ENCODE measurements at places on chromosomes 12 and 14.

DNA sequence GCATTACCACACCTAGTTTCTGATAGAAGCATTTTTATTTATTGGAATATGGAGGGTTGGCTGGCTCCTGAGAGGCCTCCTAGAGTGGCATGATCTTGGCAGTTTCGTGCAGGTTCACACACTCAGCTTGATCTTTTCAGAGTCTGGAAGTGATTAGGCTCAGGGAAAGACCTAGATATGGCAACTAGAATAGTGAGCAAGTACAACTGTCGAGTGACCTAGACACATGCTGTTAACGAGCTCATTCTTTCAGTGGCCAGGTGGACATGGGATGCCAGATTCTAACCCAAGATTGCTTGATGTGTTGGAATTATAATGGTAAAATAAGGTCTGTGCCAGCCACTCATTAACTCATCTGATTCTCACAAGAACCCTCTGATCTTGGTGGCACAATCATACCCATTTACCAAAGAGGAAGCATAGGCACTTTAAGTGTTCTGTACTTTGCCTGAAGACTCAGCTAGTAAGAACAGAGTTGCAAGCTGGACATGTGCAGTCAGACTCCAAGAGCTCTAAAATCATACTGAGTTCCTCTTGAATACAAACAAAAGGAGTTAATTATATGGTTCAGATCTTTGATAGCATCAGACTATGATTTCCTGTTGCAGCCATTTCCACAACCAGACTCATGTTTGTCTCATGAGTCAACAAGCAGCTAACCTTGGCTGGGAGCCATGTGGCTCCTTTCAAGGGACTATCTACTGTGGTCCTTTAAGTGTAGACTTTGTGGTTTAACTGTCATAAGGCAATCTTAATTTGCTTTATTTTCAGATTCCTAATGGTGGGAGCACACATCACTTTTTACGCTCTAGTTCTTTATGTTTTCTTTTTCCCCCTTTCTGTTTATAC, 144.2 kb downstream of the PLEKHA5 start:
- no peak for DNase-seq

GRCh38 chr14:75310295-75311111, 31.9 kb downstream of the FOS start:
- no peak for DNase-seq

GRCh38 chr12:87671757-87672156, 357.4 kb downstream of the C12orf50 start:
- DNase-seq = no peak

DNA sequence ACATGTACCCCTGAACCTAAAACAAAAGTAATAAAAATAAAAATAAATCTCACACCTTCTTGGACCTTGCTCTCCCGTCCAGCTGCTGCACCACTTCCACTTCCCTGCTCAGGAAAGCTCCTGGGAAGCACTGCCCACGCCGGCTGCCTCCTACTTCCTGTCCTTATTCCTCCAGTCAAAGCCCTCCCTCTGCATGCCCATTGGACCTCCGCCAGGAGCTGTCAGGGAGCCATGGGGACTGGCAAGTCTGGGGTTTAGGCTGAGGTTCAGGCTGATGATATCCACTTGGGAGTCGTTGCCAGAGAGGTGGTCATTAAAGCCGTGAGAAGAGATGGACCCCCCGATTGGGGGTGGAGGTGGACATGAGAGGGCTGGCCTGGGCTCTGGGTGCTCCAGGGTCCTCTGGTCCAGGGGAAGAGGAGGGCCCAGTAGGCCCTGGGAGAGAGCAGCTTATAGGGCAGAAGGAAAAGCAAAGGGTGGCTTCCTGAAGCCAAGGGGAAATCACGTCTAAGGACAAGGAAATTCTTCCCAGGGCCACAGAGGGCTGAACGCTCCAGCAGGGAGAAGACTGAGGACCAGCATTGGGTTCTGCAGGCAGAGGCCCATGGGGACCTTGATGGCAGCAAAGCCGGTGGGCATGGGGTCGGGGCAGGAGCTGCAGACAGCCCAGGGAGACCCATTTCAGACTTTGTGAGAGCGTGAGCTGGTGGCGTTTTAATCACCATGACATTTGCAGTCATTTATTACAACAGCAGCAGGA, 78.7 kb downstream of the FZD10 start:
- DNase-seq = no peak

GRCh38 chr12:77697126-77697525, 133.6 kb upstream of the NAV3 start:
- no peak for DNase-seq

- no peak for DNase-seq
Measured at GRCh38 chr12:56021889-56022497, 1.1 kb downstream of the IKZF4 start.

DNA sequence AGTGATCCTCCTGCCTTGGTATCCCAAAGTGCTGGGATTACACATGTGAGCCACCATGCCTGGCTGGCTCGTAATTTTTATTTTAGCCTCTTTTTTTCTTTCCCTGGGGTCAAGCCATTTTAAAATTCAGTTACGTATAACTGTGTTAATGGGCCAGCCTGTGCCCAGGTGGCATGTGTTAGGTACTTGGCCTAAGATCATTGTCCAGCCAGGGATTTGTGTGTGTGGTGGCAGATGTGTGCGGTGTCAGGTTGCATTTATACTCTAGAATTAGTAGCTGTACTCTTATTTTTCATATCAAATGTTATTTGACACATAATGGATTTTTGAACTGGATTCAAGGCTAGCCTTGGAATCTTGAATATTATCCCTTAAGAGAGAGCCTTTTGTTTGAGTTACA, 69.3 kb downstream of the FBXO34 start:
- DNase-seq = no peak

GRCh38 chr12:54378796-54379397, 5.6 kb downstream of the ZNF385A start:
- no peak for DNase-seq

DNA sequence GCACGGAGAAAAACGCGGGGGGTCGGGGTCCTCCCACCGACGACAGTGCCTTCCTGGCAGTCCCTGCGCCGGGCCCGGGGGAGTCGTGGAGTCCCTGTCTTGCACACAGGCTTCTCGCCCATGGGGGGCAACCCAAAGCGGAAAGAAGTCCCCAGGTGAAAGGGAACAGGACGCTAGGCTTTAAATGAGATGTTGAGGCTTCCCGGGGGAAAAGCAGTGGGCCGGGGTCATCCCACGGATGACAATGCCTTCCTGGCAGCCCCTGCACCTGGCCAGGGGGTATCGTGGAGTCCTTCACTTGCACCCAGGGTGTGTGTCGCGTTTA, 162.9 kb upstream of the ALG10B start:
- DNase-seq = no peak

GRCh38 chr12:121182222-121182893, 27.6 kb upstream of the P2RX4 start:
- DNase-seq = no peak

DNA sequence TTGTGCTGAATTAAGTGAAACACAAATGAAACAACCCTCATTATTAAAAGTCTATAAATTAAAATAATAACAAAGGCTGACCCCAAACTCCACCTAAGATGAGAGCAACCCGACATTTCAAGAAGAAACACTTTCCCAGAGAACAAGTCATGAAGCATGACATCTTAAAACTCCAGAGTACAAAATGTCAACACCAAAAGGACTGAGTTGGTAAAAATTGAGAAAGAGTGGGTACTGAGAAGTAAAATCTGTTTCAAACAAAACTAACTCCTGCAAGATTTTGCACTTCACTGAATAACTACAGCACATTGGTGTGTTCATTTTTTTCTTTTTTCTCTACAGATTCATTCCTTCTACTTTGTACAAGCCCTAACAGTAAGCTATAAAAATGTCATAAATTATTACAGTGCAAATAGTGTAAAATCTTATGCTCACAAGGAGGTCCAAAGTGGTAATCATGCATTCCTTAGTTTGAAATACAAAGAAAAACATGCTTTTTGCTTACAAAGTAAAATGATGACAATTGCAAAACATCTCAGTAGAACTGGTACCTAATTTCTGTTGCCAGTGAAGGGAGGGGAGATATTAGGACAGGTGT, 31.8 kb downstream of the SLC35F4 start:
- no peak for DNase-seq

- no peak for DNase-seq
Measured at GRCh38 chr12:68435816-68436215, 103.7 kb upstream of the MDM1 start.

GRCh38 chr14:64968651-64969050, 3.5 kb downstream of the RAB15 start:
- no peak for DNase-seq

- DNase-seq = no peak
Measured at GRCh38 chr14:58082491-58083098, 69.4 kb downstream of the ARMH4 start.

DNA sequence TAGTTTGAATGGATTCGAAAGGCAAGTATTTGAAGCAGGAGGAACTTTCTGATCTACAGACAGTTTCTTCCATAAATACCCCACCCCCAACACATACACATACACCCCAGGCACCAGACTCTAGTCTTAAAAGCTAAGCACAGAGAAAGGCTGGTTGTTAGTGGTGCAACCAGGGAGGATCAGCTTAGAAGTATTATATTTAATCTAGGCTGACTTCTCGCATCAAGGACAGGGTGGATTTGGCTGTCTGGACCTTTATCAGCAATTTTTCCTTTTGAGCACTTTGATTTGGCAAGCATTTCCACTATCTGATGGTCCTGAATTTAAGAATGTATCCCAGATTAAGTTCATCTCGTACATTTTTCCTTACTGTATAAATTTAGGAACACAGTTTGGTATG, 1489.8 kb upstream of the FLRT2 start:
- DNase-seq = no peak

- no peak for DNase-seq
Measured at GRCh38 chr12:51661199-51661598, 70.2 kb downstream of the SCN8A start.

DNA sequence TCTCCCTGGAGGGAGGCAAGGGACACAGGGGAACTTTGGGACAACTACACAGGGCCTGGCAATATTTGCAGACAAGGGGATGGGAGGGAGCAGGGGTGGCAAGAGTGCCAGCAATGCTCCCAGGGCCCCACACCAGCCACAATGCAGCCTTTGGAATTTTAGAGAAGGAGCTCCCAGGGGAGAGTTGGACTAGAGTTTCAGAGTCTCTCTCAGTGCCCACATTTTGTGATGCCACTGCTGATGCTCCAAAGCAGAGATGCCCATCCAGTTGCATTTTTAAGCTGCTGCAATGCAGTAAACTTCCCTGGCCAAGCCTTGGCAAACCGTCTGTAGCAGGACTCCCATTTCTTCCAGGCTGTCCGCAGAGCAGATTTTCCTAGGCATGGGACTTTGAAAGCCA, 98.9 kb downstream of the ZFP36L1 start:
- no peak for DNase-seq

DNA sequence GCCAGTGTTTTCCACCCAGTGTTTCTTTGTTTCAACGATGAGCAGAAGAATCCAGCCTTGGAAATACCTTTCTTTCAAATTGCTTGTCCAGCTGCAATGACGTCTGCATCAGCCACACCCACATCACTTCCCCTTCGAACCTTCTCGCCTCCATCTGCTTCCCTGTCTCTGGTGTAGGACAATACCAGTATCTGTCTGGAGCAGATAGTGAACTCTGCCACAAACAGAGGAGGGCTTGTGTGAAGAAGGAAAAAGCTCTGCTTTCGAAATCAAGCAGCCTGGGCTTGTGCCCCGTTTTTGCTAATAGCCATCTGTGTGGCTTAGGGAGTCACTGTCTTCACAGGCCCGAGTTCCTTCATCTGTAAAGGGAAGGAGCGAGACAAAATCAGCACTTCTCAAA, 415.4 kb downstream of the ZFP36L1 start:
- no peak for DNase-seq

- DNase-seq = no peak
Measured at GRCh38 chr12:60421741-60422140, 825.9 kb downstream of the SLC16A7 start.

GRCh38 chr14:26286913-26287205, 311.0 kb downstream of the NOVA1 start:
- DNase-seq = no peak

- no peak for DNase-seq
Measured at GRCh38 chr14:77556946-77557345, 58.3 kb upstream of the ISM2 start.

- DNase-seq = no peak
Measured at GRCh38 chr12:90899456-90900182, 55.4 kb downstream of the CCER1 start.

GRCh38 chr12:79956896-79957295, 22.0 kb upstream of the PPP1R12A start:
- DNase-seq = no peak

DNA sequence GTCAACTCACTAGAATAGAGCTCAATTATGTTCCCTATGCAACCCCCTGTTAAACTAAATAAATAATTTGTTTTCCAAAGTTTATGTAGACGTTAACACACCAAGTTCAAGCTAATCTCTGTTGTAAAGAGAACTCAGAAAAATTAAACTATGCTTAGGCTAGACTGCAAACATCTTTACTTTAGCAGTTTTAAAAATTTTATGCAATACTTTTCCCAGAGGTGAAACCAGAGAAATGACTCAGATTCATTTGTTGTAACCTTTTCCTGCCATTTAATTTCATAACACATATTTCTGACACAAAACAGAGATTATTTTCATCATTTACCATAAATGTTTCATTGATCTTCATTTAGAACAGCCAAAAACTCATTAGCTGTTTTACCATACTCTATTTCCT, 27.4 kb downstream of the ABCC9 start:
- no peak for DNase-seq

GRCh38 chr12:123950476-123951349, 21.9 kb downstream of the CCDC92 start:
- no peak for DNase-seq

DNA sequence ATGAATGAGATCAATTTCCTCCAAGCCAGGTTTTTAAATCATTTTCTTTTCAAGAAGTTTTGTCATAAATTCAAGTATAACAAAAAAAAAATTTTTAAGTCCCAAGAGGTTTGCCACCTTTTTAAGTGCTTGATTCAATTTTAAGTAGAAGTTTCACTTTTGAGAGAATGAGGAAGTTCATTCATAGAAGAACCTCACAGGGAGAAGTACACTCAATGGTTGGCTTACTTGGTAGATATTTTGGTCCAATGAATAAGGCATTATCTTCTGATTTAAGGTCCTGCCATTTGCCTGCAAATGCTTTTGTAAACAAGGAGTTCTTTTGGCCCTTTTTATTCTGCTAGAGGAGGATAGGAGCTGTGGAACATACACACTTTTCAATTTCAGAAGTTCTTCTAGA, 96.7 kb upstream of the NOVA1 start:
- DNase-seq = no peak

DNA sequence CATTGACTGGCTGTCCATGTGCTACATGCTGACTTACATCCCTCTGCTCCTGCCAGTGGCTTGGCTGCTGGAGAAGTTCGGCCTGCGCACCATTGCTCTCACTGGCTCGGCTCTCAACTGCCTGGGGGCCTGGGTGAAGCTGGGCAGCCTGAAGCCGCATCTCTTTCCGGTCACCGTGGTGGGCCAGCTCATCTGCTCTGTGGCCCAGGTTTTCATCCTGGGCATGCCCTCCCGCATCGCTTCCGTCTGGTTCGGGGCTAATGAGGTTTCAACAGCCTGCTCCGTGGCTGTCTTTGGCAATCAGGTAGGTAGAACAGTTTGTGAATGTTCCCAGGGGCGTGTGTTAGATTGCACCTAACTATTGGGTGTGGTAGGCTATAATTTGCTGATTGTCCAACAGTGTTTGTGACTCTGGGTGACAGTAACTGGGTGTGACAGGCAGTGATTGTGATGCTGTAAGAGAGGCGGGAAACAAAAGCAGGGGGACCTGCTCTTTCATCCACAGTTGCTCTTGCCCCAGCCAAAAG, 981 bp downstream of the FLVCR2 start:
- no peak for DNase-seq

Measured in GM13977 (cell line).